ENCODE measurements at places on chromosomes 11 and 22.

DNA sequence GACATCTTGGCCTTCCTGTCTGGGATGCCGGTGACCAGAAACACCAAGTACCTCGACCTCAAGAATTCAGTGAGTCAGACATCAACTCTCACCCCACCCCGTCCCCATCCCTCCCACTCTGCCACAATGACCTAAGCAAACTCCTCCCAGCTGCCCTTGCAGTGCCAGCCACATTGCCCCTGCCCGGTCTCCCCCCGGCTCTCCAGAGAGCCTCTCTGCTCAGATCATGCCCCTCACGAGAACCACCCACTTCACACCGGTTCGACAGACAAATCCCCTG is 23.6 kb upstream of the MYRF start:
- no peak for DNase-seq

DNA sequence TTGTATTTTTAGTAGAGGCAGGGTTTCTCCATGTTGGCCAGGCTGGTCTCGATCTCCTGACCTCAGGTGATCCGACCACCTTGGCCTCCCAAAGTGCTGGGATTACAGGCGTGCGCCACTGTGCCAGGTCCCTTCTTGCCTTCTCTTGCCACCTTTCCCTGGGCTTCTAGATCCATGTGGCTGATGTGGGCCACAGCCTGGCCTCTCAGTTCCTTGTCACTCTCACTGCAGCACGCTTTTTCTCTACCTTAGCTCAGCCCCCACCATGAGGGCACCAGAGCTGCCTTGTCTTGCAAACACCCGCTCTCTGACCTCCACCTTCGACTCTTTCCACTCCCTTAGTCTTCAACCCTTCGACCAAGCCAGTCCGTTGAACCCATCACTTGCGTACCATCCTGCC is 7.5 kb downstream of the CAPN1 start:
- DNase-seq: no peak

GRCh38 chr11:58782066-58782465 is 50.3 kb upstream of the GLYAT start:
- no peak for DNase-seq

GRCh38 chr11:19980388-19980787 is 179.9 kb downstream of the DBX1 start:
- DNase-seq: no peak

Measured in dermis microvascular lymphatic vessel endothelial cell (primary cell).